ENCODE measurements at places on chromosomes 13 and 19.
A peak's percentile ranks its signal among the peaks of the same experiment; 100 is the strongest.

- DNase-seq, result no peak
Observed at GRCh38 chr13:25864936-25865335, 186.9 kb downstream of the SHISA2 start.

- no peak for DNase-seq
Observed at GRCh38 chr13:98556968-98557631, 19.8 kb downstream of the STK24 start.

GRCh38 chr19:52963247-52963618 is 552 bp upstream of the ZNF816 start:
- no peak for DNase-seq

DNA sequence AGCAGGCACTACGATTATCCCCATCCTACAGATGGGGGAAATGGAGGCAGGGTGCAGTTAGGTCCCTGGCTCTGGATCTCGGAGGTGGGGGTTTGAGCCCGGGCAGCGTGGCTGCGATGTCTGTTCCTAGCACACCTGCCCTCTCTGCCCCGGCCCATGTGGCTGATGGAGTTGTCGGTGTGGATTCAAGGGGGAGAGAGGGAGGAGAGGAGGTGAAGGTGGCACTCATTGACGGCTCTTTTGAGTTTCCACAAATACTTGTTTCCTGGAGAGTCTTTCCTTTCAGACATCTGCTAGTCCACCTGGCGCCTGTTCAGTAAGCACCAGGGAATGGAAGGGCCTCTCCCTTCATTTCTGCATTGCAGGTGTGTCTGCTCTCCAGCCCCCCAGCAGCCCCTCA is 69.9 kb downstream of the ARHGEF18 start:
- DNase-seq, result no peak

DNA sequence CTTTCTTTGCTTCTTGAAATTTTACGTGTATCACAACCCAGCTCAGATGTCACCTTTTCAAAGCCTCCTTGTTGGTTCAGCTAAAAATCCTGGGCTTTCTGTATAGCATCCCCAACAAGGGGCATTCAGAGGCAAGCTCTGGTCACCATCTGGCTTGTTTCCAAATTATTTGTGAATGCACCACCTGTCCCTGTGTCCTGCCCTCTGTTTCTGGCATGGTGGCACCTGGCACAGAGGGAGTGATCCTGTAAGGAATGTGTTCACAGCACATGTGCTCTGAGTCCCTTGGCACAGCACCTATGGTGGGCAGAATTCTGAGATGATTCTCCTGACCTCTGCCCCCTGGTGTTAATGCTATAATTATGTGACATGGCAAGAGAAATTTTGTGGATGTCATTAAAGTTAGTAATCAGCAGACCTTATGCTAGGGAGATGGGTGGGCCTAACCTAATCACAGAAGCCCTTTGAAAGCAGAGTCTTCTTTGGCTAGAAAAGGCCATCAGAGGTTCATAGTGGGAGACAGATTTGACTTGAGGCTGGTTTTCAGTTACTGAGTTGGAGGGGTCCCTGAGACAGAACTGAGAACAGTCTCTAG is 76.3 kb downstream of the ZNF429 start:
- no peak for DNase-seq

DNA sequence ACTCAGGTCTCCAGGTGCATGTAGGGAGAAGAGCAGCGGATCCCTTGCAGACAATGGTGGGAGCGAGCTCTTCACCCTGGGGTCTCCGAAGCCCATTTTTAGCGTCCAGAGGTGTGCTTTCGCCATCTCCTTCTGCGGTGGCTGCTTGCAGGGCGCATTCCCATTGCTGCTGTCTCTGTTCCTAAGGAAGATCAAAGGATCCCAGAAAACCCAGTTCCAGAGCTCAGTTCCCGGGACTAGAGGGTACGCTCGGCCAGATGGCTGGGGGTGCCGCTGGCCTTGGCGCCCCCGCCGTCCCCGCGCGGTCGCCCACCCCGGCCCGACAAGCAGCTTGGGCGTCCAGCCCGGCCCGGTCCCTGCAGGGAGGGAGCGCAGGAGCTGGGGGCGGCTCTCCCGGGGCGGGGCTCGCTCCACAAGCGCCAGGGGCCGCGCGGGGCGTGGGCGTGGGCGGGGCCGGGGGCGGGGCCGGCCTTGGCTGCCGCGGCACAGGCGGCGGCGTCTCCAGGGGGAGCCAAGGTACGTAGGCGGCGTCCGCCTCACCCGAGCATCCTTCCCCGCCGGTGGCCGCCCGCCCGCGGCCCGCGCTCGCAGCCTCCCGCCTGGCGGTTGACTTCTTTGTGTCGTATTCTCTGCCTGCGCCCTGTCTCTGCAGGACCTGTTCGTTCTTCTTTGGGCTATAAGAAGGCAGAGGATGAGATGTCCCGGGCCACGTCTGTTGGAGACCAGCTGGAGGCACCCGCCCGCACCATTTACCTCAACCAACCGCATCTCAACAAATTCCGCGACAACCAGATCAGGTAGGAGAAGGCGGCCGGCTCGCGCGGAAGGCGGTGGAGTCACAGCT is 96.8 kb downstream of the ATP8A2 start:
- DNase-seq, result peak; percentile 22

GRCh38 chr13:47420568-47420967 is 523.7 kb upstream of the HTR2A start:
- no peak for DNase-seq

DNA sequence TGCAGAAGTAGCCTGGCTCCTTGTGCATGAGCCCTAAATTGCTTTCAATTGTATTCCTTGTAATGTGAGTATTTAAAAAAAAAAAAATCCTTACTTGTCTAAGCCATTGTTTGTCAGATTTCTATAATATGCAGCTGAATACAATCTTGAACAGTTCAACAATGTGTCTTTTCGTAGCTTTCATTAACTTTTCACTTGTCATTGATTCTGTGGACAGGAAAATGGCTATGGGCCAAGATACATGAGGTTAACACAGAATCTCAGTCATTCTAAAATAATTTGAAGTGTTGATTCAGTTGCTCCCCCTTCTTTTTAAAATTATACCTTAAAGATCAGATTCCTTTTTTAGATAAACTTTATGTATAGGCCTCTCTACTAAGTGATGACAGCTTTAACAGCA is 395.8 kb upstream of the KLF12 start:
- no peak for DNase-seq

Measured in activated CD4-positive, alpha-beta T cell treated with anti-CD3 and anti-CD28 coated beads, Interleukin-2, Interleukin-4, amounts not matched to agents 100 ng/mL and 50 ng/mL, durations not matched to agents 16 hours and 8 hours (primary cell).